ENCODE measurements at places on chromosomes 16 and 17.
A peak's percentile ranks its signal among the peaks of the same experiment; 100 is the strongest.

- no peak for DNase-seq
Measured at GRCh38 chr17:17151541-17151940, 54.6 kb downstream of the PLD6 start.

- no peak for DNase-seq
Measured at GRCh38 chr16:78607465-78607864, 508.0 kb downstream of the WWOX start.

DNA sequence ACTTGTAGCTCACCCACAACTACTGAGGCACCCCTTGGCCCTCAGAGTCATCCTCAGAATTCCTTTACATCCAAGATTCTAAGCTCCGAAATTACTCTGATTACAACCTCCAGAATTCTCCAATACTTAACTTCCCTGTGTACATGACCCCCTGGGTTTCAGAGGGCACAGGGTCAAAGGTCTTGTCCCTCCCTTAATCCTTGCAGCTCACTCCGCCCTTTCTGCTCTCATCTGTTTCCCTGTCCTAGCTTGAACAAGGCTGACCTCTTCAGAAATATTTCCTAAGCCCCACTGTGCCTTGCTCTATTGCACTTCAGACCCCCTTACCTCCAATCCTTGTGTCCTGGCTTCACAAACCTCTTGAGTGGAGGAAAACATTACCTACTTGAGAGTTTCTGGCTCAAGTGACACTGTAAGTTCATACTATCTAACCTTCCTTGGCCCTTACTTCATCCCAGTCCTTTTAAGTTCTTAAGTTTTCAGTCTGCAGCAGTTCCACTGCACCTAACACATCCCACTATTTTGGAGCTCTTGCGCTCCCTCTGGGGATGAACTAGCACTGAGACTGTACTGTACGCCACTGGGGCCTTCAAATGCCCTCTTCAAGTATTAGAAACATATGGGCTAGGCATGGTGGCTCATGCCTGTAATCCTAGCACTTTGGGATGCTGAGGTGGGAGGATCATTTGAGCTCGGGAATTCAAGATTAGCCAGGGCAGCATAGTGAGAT, 6.2 kb downstream of the N4BP1 start:
- DNase-seq = no peak

DNA sequence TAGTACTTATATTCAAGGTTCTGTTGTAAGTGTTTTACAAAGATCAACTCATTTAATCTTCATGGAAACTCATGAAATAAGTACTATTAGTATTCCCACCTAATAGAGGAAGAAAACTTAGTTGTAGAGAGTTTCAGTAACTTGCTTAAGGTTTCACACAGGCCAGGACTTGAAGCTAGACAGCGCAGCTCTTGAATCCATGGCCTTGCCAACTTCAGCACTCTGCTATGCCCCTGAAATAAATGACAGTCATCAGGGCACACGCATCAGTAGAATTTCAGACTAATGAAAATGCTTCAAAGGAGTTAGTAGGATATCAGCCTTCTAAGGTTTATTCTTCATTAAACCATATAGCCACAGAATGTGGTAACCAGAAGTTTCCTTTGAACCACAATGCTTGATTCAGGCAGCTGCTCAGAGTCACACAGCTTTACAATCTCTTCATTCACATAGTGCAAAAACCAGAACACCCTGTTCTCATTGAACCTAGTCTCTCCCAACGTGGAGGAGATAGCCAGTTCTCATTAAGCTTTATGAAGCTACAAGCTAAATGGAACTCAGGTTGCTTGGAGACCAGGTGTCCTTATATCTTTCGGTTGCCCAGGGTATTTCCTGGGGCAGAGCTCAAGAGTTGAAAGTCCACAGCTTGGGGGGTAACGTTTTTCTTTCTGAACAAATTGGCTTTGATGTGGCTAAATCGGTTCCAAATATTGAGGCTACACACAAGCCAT, 39.7 kb downstream of the KCNJ2 start:
- DNase-seq = no peak

GRCh38 chr16:75627851-75628250, 4.8 kb upstream of the ADAT1 start:
- DNase-seq = peak; percentile 54

DNA sequence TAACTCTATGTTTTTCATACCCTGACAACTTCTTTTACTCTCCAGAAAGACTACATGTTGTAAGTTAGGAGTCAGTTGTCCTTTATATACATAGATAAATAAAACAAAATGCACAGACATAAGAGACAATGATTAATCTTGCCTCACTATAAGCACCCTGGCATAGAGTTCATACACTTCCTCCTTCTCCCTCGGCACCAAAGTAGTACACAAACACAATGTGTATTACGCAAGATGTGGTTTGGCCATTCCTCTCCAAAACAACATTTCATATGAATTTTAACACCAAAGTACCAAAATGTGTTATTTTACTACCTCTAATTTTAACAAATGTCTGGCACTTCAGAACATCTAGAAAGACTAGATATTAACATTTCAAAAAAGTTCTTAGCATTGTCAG, 17.2 kb upstream of the SLFN11 start:
- no peak for DNase-seq

GRCh38 chr16:88309174-88309907, 73.4 kb upstream of the ZNF469 start:
- no peak for DNase-seq

DNA sequence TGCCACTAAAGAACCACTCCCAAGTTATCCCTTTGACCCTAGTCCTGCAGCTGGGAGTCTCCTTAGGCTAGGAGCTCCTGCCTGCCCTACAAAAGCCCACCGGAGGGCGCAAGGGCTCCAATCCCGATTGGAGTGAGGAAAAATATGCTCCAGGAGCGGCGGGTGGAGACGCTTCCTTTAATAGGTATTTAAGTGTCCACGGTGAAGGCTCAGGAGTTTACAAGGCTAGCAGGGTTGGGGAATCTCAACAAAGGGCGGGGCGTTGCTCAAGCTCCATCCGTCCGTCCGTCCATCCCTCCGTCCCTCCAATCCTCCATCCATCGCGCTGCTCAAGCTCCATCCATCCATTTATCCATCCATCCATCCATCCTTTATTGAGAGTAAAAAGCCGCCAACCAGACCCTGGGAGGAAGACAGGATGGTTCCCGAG, 556 bp upstream of the SPNS1 start:
- peak; percentile 21 for DNase-seq

All from CD4-positive, alpha-beta T cell treated with Interleukin-21 for 1 hour (primary cell).